Amniotic epithelial cell (primary cell): ENCODE measurements at places on chromosomes 1 and 21.
A peak's percentile ranks its signal among the peaks of the same experiment; 100 is the strongest.

GRCh38 chr1:94325377-94326302 lies 88.3 kb upstream of the ARHGAP29 start:
- DNase-seq, result peak; percentile 91

GRCh38 chr1:211735208-211736170 lies 60.1 kb upstream of the NEK2 start:
- DNase-seq, result peak; percentile 82

GRCh38 chr1:118183586-118183985 lies 1.4 kb downstream of the SPAG17 start:
- DNase-seq, result no peak

GRCh38 chr1:52677076-52677806 lies 20.9 kb downstream of the COA7 start:
- DNase-seq, result peak; percentile 78

DNA sequence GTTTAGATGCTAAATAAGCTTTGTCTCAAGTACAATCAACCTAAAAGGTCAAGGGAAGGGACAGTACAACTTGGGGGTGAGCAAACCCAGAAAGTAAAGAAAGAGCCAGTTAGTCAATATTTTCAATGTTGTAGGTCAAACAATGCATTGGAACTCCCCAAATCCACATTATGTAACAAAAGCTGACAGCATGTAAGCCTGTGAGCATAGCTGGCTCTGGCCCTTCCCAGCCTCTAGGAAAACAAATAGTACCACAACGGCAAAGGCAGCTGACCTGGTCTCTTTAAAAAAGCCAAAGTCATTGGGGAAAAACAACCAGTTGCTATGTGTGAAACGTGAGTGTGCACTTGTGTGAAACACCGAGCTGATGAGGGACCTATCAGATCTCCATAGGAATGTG lies 3.4 kb downstream of the CBR1 start:
- no peak for DNase-seq

- no peak for DNase-seq
Measured at GRCh38 chr1:206047271-206047670, 5.7 kb upstream of the RHEX start.

DNA sequence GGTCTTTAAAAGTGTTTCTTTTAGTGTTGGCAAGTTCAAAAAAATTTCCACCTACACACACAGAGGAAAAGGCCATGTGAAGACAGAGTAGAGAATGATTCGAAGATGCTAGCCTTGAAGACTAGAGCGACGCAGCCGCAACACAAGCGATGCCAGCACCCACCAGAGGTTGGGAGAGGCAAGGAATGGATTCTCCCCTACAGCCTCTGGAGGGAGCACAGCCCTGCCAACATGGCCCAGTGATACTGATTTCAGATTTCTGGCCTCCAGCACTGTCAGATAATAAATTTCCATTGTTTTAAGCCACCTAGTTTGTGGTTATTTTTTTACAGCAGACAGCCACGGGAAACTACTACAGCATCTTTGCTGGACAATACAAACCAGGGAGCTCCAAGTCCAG lies 6.9 kb upstream of the ADAR start:
- peak; percentile 19 for DNase-seq

DNA sequence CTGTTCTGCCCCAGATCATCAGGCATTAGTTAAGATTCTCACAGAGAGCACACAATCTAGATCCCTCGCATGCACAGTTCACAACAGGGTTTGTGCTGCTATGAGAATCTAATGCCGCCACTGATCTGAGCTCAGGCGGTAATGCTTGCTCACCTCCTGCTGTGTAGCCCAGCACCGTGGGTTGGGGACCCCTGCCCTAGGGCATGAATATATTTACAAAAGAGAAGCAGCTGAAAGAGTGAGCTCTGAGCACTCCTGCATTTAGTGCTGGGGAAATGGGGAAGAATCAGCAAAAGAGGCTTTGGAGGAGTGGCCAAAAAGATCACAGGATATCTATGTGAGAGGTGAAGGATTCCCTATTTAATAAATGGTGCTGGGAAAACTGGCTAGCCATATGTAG lies 5.6 kb downstream of the CFAP57 start:
- DNase-seq, result no peak

DNA sequence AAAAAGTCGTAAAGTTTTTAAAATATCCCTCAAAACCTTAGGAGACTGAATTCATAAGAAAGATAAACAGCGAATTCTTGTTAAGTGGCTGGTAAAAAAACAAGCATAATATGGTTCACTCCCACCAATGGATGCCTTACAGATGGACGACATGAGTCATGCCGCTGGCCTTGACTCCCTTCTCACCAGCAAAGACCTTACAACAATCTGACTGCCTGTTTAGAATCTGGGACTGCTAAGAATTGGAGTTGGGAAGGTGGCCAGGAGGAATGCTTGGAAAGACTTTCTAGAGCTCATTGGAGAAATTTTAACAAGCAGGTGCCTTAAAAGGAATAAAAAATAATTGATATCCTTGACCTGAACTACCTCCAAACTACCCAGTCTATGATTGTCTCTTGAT lies 206.9 kb upstream of the FMN2 start:
- peak; percentile 16 for DNase-seq

GRCh38 chr1:119621705-119622104 lies 26.4 kb downstream of the ZNF697 start:
- no peak for DNase-seq

GRCh38 chr1:87051965-87052364 lies 137.5 kb downstream of the HS2ST1 start:
- DNase-seq, result no peak

DNA sequence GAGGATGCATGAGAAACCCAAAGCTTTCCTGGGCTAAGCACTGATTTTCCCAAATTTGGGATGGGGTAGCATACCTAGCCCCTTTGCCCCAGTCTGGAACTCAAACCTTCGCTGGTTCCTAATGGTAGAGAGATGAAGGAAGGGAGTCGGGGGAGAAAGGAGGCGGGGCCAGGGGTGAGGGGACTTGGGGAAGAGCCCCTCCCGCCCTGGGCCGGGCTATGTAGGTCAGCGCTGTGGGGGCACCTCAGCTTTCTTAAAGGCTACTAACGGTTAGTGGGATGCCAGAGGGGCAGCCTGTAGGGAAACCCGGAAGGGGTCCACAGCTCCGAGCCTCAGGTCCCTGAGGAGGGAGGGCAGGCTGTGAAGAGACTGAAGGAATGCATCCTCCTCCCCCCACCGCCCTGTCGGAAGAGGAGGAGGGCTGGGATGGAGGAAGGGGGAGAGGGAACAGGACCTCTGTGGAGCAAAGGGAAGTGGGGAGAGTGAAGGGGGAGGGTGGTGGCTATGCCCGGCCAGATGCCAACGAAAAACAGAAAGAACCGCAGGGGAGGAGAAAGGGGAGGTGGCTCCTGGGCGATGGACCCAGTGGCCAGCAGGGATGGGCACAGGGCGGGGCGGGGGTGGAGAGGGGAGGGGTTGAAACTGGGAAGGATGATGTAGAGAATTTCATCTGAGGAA lies 1.3 kb downstream of the CADM3 start:
- peak; percentile 77 for DNase-seq

DNA sequence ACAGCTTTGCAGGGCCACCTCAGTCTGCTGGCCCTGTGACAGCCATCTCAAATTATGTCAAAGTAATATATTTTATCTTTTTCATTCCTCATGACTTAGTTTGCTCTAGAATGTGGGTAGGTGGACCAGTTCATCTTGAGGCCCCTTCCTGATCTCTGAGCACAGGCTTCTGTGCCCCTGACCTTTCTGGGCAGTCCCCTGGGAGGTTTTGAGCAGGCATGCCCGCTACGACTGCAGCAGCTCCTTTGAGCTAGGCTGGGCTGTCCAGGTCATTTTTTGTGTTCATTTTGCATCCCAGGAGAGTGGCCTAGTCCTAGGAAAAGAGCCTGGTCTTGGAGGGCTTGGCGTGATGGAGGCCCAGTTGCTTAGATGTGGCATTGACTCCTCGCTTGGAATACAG lies 42.7 kb downstream of the EIF2D start:
- DNase-seq, result no peak

GRCh38 chr1:104932949-104933679 lies 1183.4 kb downstream of the AMY1C start:
- no peak for DNase-seq

GRCh38 chr1:224565611-224566406 lies 50.3 kb upstream of the CNIH3 start:
- no peak for DNase-seq

DNA sequence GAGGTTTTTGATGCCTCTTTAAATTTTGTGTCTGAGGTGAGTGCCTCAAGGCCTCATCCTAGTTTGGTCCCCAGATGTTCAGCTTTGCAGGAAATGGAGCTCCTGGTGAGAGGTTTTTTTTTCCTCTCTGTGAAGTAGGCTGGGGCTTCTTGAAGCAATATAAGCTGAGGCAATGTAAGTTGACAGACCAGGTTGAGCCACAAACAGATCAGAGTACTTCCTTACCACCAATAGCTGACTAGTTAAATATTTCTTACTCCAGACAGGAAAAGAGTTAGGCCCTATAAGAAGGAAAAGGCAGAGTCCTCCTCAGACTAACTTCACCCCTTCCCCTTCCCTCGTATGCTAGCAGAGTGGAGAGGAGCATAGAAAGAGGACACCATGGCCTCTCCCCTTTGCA lies 341.0 kb downstream of the LMO4 start:
- no peak for DNase-seq

DNA sequence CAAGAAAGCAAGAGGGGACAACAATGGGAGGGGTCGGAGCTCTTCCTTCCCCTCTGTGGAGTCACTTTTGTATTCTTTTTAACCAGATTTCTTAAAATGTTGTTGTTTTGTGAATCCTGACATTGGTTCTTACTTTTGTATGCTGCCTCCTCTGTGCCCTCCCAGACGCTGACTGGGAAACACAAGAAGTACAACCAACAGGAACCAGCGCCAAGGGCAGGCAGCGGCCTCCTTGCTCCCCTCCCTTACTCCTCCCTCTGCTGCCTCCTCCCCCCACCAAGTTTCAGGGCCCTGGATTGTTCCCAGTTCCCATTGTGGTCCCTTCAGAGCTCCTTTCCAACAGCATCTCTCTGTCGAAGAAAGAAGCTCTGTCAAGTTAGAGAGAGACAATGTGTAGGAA lies 111.1 kb downstream of the BRINP2 start:
- no peak for DNase-seq

GRCh38 chr1:48726557-48727215 lies 50.0 kb downstream of the BEND5 start:
- no peak for DNase-seq

- DNase-seq, result no peak
Measured at GRCh38 chr21:27703791-27704190, 736.9 kb upstream of the ADAMTS5 start.

DNA sequence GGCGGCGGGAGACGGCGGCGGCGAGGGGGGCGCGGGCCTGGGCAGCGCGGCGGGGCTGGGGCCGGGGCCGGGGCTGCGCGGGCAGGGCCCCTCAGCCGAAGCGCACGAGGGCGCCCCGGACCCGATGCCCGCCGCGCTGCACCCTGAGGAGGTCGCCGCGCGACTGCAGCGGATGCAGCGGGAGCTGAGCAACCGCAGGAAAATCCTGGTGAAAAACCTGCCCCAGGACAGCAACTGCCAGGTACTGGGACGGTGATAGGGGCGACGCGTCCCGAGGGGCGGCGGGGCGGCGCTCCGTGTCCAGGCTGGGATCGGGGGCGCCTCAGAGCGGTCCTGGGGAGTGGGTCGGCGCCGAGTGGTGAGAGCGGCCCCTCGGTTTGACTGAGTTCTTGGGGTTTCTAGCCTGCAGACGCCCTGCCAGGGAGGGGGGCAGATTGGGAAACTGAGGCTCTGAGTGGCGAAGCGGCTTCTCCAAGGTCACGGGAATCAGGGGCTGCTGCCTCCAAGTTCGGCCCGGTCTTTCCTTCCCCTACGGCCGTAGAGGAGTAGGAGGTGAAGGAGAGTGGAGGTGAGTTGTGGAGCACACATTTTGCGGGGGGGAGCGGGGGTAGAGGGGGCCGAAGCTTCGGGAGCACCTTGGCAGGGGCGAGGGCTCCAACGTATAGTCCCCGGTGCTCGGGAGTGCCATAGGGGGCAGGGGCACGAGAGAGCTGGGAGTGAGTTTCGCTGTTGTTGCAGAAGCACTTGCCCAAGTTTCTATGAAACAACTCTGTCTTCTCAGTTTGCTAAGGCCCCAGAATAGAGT lies 508 bp downstream of the RAVER2 start:
- peak; percentile 6 for DNase-seq

DNA sequence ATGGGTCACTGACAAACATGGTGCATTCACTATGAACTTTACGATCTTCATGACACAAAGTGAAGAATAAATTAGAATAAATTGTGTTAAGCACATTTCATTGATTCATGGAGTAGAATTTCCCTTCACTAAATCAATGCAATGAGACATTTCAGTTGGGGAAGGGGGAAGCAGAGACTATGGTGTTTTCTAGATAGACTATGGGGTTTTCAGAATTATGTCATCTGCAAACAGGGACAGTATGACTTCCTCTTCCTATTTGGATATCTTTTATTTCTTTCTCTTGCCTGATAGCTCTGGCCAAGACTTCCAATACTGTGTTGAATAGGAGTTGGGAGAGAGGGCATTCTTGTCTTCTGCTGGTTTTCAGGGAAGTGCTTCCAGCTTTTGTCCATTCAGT lies 80.0 kb upstream of the C1orf105 start:
- DNase-seq, result no peak

DNA sequence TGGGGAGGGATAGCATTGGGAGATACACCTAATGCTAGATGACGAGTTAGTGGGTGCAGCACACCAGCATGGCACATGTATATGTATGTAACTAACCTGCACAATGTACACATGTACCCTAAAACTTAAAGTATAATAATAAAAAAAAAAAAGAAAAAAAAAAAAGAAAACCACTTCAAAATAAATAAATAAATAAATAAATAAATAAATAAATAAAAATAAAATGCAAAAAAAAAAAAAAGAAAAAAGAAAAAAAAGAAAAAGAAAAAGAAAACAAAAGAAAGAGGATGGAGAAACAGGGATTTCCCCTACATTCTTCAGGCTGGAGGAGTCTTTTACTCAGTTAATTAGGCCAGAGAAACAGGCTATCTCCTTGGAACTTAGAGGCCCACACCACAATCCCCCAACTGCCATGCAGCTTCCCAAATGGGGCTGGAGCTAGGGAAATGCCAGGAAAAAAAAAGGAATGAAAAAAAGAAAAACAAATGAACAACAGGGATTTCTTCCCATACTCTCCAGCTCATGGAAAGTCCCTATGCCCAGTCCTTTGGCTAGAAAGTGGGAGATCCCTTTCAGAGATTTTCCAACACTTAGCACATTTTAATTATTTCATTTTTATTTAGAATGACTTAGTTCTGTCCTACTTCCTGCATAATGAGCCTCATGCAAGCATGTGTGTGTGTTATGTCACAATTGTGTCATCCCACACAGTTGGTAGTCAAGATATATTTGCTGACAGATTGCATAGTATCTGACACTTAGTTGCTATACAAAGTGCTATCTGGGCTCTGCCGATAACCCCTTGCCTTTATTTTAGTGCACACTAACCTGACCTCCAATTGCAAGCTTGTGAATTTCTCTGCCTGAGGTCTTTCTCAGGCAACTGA lies 486.4 kb downstream of the PLPP3 start:
- DNase-seq, result no peak

GRCh38 chr21:44377922-44378645 lies 24.7 kb downstream of the TRPM2 start:
- DNase-seq, result no peak

GRCh38 chr1:39104158-39105060 lies 78.3 kb downstream of the NDUFS5 start:
- no peak for DNase-seq
